ENCODE measurements at places on chromosomes 16 and 17.

GRCh38 chr16:75865736-75866135, 139.4 kb upstream of the CPHXL start:
- no peak for DNase-seq

DNA sequence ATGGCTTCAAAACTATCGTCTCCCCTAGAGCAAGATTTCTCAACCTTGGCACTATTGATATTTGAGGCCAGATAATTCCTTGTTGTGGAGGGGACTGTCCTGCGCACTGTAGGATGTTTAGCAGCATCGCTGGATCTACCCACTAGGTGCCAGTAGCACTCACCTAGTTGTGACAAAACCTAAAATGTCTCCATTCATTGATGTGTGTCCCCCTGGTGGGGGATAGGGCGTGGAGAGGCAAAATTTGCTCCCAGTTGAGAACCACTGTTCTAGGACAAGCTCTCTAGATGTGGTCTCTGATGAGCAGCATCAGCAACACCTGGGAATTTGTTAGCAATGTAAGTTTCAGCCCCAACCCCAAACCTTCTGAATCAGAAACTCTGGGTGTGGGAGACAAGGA, 259.0 kb downstream of the XYLT1 start:
- peak; percentile 11 for DNase-seq

DNA sequence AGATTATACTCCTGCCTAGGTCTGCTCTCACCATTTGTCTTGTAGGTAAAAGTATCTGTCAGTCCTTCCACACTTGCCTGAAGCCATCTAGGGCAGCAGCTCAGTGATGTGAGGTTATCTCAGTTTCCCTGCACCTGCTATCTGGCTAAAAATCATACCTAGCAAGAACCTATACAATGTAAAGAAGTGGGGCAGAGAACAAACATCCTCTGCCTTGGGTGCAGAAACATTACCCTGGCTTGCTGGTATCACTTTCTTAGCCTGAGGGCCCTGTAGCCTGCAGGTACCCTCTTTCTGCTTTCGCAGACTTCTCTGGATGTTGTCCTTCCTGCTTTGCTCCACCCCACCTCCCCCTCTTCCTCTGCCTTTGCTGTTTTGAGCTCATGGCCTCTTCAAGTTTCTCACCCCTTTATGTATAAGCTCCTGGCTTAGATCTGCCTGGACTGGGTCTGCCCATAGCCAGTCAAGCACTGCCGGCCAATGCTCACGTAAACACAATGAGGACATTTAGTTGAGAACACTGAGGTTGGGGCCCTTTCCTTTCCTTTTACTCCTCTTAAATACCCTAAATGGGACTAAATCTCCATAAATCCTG, 8.7 kb upstream of the SDK2 start:
- DNase-seq, result no peak

DNA sequence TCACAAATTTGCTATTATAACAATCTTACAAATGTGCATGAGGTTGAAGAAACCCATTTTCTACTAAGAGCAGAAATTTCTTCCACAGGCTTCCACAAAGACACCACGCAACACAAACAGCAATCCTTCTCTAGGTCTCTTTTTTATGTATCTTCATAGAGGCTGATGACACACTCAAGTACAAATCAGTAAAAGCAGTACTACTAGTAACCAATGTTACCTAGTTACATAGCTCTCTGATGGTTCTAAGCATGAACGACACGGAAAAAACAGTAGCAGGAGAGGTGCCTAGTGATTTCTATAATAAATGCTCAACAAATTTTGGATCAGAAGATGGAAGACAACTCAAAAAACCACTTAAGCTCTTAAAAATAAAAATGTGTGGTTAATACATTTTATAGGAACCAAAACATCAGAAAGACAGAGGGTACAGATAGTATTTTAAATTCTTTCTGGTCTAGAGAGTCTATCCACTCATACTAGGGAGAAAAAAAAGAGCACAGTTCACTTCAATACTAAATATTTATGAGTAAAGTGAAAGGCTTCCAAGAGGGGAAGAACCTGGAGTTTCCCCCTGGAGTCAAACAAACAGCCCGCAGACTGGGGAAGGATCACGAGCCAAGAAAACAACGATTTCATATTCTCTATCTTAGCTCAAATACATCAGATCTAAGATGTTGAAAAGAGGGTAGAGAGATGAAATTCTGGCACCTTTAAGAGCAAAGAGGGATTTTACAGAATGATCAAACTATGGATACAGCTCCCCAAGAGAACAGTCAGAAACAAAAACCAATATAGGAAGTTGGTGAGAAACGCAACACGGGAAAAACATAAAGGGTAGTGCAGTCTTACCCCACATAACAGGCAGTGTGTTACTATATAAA, 40.2 kb downstream of the SMG6 start:
- DNase-seq, result no peak

DNA sequence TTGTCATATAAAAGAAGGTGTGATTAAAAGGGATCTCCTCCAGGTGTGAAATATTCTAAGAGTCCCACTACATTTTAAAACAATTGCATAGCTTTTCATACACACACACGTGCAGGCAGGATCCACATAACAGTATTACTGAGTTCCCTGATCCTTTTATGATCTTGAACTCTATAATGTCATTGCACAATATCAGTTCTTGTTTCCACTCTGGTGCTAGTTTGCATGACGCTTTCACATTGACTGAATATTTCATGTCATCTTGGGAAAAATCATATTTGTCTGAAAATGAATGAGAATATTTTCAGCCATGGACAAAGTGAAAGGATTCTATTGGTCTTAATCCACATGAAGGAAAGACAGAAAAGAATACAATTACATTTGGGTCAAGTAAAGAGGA, 703.8 kb downstream of the CDH8 start:
- no peak for DNase-seq

GRCh38 chr17:8747742-8748141, 3.1 kb upstream of the CCDC42 start:
- DNase-seq, result no peak

- DNase-seq, result no peak
These were observed 503.9 kb downstream of the CDH11 start for GRCh38 chr16:64617836-64618476.

DNA sequence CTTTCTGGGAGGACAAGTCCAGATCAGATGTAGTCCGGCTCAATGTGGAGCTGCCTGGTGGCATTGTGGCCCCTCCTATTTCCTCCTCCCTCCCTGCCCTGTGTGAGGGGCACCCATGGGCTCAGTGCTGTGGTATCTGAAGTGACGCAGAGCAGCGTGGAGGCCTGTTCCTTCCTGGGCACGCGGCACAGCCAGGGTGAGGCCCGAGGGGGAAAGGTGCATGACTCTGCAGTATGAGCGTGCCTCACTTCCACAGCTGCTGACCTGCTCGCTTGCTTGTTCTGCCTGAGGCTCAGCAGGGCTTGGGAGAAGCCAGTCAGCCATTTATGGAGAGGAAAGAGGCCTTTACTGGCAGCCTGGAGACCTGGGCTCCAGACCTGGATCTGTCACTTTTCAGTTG, 11.7 kb downstream of the TMEM238L start:
- no peak for DNase-seq
